ENCODE measurements at places on chromosomes 4 and X.

- no peak for DNase-seq
Measured at GRCh38 chr4:79413032-79413885, 5.2 kb upstream of the GK2 start.

GRCh38 chr4:155881555-155881954 is 15.5 kb upstream of the ASIC5 start:
- DNase-seq: no peak

DNA sequence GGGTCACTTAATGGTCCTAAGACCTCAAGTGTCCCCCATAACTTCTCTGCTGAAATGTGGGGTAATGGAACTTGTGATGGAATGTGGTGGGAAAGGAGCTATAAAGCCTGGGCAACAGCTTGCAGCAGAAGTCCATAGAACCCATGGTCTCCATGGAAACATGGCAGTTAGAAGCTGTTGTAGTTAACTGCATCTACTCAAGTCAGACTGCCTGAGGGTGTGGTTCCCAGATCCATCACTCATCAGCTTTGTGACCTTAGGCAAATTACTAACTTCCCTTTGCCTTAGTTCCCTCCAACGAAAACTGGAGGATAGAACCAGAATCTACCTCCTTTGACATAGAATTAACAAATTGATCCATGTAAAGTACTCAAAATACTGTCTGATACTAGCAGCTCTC is 113.0 kb downstream of the SPATA18 start:
- no peak for DNase-seq

- DNase-seq: peak; percentile 32
Measured at GRCh38 chr4:144353292-144353691, 212.8 kb upstream of the GYPA start.

DNA sequence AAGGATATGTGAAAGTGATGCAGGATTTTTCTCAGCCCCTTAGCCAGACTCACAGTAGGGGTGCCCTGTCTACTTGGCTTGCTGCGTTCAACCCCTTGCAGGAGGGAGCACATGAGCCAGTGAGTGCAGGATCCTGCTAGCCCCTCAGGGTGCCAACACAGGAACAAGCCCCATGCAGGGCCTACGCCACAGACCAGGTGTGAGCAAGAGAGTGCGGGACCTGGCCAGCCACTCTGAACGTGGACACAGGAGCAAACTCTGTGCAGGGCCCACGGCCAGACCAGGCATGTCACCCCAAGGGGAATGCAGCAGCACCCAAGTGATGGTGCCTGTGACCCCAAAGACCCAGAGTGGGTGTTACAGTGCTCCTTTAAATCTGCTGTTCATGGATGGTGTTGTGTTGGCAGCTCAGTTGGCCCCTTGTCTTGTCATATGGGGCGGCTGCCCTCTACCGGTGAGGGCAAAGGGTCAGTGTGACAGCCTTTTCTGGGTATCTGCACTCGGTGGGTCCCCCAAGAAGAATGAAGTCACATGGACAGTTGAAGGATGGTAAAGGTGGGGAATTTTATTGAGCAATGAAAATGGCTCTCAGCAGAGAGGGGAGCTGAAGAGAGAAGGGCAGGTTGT is 188.4 kb upstream of the MAOA start:
- DNase-seq: no peak

GRCh38 chr4:14254252-14254651 is 626.7 kb upstream of the BOD1L1 start:
- peak; percentile 49 for DNase-seq
